Ovary (tissue), 10 donors: ENCODE measurements at places on chromosomes 2 and 18.

GRCh38 chr2:218854860-218855259, 4.7 kb upstream of the WNT6 start:
- DNase-seq, result no peak

DNA sequence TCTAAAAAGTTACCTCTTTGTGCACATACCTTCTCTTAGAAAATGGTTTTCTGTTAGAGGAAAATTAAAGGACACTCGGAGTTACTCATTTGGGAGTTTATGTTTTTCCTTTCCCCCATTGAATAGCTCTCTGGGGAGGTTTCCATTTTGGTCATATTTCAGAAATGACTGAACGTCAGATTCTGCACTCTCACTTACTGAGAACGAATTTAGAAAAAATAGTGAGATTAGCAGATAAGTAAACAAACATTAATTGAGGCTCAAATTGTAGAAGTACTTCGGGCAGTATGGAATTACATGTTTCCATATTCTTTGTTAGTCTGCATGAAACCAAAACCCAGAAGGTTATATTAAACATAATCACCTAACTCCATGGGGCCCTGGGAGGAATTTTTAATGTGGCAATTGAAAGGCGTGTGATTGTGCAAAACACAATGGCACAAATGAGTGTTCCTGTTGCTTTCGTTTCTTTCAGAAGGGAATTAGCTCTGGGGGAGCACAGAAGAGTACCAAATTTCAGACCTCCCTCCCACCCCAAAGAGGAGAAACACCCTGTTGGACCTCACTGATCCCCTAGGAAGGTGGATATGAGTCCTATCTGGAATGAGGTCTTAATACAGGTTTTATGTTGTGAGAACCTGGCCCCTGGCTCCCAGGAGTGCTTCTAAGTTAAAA, 212.3 kb downstream of the BCL2 start:
- DNase-seq, result no peak

- no peak for DNase-seq
Observed at GRCh38 chr18:28040211-28040610, 136.7 kb downstream of the CDH2 start.

GRCh38 chr2:105865222-105865913, 120.7 kb downstream of the NCK2 start:
- no peak for DNase-seq

DNA sequence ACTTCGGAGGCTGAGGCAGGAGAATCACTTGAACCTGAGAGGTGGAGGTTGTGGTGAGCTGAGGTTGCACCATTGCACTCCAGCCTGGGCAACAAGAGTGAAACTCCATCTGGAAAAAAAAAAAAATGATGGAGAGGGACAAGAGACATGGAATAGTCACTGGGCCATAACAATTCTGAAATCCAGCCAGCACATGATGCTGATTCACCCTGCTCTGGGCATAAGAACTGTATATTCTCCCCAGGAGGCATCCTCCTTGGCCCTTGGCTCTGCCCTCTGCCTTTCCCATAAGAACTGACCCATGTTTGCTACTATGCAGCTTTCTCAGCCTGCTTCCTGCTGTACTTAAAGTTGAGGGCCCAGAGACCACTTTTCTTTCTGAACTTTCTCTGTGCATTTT, 297.7 kb downstream of the GBX2 start:
- DNase-seq, result no peak
